ENCODE measurements at places on chromosomes 2 and 18.

GRCh38 chr18:50924372-50924771 is 43.5 kb upstream of the ELAC1 start:
- no peak overlapping the region for H3K4me3 ChIP-seq
- H3K27me3 ChIP-seq, result no peaks in the 10 kb centered on the region
- no peaks in the 10 kb centered on the region for H3K4me1 ChIP-seq
- DNase-seq, result no peak
- no peak overlapping the region for H3K27ac ChIP-seq
- peaks cover 27% of the 10 kb centered on the region for H3K36me3 ChIP-seq

GRCh38 chr2:187644981-187645380 is 90.7 kb upstream of the TFPI start:
- H3K27ac ChIP-seq, result no peak overlapping the region
- H3K36me3 ChIP-seq, result no peaks in the 10 kb centered on the region
- no peak overlapping the region for H3K4me3 ChIP-seq

- no peak overlapping the region for H3K4me3 ChIP-seq
- no peaks in the 10 kb centered on the region for H3K4me1 ChIP-seq
- no peaks in the 10 kb centered on the region for H3K36me3 ChIP-seq
- H3K27me3 ChIP-seq, result no peaks in the 10 kb centered on the region
- DNase-seq, result no peak
- H3K27ac ChIP-seq, result no peak overlapping the region
Observed at GRCh38 chr2:65372619-65373018, 59.8 kb downstream of the SPRED2 start.

DNA sequence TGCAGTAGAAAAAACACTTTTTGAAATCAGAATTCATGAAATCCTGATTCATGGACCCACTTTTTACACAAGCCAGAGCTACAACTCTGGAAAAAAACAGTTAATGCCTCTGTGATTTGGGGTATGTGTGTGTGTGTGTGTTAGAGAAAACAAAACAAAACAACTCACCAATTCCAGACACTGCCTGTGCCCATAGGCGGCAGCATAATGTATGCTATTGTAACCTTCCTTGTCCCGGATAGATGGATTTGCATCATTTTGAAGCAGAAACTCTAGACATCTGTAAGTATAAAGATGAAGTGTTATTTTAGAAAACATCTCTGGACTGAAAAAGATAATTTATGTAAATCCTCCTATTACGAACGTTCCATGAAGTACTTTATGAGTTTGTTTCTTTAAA is 152.0 kb upstream of the PGAP1 start:
- no peak overlapping the region for H3K4me3 ChIP-seq
- no peaks in the 10 kb centered on the region for H3K27me3 ChIP-seq

DNA sequence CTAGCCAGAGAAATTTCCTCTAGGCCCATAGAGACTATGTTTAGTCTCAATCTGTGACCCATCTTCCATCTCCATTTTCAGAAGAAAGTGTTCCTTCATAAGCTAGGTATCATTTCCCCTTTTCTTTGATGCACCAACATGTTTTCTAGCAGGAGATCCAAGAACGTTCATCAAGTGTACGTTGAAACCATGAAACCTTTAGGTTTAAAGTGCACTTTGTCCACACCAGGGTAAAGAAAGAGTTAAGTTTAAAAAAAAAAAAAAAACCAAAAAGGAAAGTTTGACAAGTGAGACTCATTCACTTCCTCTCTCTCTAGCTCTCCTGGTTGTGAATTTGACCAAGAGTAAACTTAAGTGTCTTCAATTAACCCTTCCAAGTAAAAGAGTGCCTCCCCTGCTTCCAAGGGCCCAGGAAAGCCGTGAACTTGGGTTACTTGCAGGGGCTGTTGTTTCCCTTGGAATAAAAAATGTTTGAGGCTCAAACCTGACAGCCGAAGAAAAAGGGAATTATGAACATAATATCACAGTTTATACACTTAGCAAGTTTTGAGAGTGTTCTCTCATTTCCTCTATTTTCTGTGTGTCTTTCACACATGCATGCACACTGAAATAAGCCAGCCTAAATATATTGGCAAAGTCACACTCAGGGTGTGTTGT is 56.7 kb downstream of the LBH start:
- peaks cover 19% of the 10 kb centered on the region for H3K4me1 ChIP-seq
- no peaks in the 10 kb centered on the region for H3K27me3 ChIP-seq
- H3K4me3 ChIP-seq, result no peak overlapping the region
- no peak overlapping the region for H3K27ac ChIP-seq
- DNase-seq, result no peak

GRCh38 chr2:5969303-5969702 is 277.1 kb downstream of the SOX11 start:
- no peak overlapping the region for H3K27ac ChIP-seq
- no peaks in the 10 kb centered on the region for H3K36me3 ChIP-seq
- DNase-seq, result no peak
- H3K4me1 ChIP-seq, result no peaks in the 10 kb centered on the region

- no peaks in the 10 kb centered on the region for H3K36me3 ChIP-seq
- no peak for DNase-seq
- H3K27me3 ChIP-seq, result no peaks in the 10 kb centered on the region
- no peaks in the 10 kb centered on the region for H3K4me1 ChIP-seq
- H3K4me3 ChIP-seq, result no peak overlapping the region
Observed at GRCh38 chr18:55927831-55928230, 339.8 kb upstream of the TCF4 start.

DNA sequence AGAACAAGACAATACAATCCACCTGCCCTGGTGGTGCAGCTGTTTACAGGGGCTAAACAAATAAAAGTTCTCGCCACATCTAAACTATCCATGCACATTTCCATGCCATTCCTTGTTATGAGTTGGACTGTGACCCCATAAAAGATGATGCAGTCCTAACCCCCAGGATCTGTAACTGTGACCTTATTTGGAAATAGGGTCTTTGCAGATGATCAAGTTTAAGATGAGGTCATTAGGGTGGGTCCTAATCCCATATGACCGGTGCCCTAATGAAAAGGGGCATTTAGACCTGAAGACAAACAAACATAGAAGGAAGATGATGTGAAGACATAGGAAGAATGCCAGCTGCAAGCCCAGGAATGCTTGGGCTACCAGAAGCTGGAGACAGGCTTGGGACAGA is 28.2 kb downstream of the THNSL2 start:
- H3K27ac ChIP-seq, result no peak overlapping the region
- H3K4me1 ChIP-seq, result peaks cover 15% of the 10 kb centered on the region
- H3K36me3 ChIP-seq, result no peaks in the 10 kb centered on the region
- no peak overlapping the region for H3K4me3 ChIP-seq
- peaks cover 22% of the 10 kb centered on the region for H3K27me3 ChIP-seq

- H3K4me1 ChIP-seq, result no peaks in the 10 kb centered on the region
- no peak overlapping the region for H3K27ac ChIP-seq
- no peak for DNase-seq
- no peaks in the 10 kb centered on the region for H3K36me3 ChIP-seq
- no peaks in the 10 kb centered on the region for H3K27me3 ChIP-seq
Observed at GRCh38 chr2:137007938-137008337, 242.6 kb downstream of the THSD7B start.

DNA sequence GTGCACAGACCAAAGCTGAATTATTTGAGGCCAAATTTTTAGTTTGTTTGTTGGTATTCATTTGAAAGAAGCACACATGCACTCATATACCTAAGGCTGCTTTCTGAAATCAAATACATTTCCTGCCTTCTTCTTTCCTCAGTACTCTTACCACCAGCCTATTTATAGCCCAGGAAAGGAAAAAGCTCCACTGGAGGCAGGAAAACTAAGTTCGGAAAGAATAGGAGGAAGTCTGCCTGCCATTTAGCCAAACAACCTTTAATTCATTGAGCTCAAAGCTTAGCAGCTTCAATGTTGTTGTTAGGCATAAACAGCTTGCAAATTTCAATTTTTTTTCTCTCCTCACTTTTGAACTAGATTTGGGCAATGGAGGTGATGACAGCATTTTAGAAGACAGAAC is 40.4 kb upstream of the RASGRP3 start:
- H3K36me3 ChIP-seq, result no peaks in the 10 kb centered on the region
- no peak overlapping the region for H3K27ac ChIP-seq
- no peak for DNase-seq
- H3K4me1 ChIP-seq, result no peaks in the 10 kb centered on the region
- H3K4me3 ChIP-seq, result no peak overlapping the region

DNA sequence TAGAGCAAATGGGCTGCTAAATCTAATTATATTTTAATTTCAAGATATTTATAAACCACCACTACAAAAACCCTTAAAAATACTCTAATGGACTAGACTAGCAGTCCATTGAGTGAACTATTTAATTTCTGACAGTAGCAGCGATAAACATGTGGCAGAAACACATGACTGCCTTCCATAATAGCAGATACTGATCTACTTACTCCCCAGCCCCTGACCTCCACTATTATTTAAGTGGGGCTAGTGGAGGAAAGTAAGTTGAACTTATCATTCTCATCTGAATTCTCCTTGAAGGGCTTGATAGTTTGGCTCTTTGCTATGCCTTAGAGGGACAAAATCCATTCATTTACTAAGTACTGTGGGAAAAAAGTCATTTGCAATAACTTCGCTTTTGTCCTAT is 90.8 kb downstream of the TTN start:
- no peaks in the 10 kb centered on the region for H3K27me3 ChIP-seq
- H3K4me1 ChIP-seq, result no peaks in the 10 kb centered on the region
- no peak overlapping the region for H3K27ac ChIP-seq
- DNase-seq, result no peak

DNA sequence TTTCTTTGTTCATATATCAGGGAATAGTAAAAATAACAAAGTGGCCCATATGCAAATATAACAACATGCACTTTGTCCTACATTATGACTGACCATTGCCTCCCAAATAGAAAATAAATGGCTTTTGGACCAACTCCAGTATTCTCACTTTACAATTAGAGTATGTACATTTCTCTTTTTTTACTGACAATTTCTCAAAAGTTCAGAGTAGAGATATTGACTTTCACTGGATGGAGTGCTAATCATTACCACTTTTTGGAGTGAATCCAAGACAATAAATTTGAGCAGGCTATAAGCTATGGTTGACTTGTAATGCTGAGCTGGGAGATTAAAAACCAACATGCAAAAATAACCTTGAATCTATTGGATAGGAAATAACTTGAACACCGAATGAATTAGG is 987.4 kb downstream of the SUCLG1 start:
- no peak for DNase-seq
- H3K36me3 ChIP-seq, result no peaks in the 10 kb centered on the region
- H3K27ac ChIP-seq, result no peak overlapping the region
- no peaks in the 10 kb centered on the region for H3K4me1 ChIP-seq

DNA sequence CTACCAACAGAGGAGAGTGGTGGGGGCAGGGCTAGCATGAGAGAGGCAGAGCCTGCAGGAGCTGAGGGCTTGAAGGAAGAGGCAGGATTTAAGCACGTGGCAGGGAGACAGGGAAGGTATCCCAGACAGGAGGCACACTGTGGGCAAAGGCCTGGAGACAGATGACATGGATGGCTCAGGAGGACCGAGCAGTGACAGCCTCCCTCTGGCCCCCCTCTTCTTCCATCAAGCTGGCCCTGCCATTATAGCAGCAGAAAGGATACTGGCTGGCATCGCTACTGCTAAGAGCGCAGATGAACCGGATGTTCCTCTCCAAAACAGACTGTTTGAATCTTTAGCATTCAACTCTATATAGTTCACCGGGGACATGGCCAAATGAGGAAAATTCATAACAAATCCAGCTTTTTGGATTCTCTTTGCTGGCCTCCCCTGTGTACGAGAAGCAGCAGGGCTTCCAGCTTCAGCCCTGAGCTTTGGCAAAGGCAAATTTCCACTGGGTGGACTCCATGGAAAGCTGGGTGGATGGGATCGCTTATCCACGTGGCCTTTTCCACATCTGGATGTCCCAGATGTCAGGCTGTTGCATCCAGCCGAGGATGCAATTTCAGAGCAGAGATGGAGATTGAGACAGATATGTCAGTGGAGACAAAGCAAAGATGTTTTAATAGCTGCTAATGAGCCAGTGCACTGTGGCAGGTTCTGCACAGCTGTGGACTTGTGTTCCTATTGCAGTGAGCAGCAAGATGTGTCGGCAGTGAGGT is 36.2 kb downstream of the CAPN13 start:
- no peaks in the 10 kb centered on the region for H3K4me1 ChIP-seq
- no peak overlapping the region for H3K27ac ChIP-seq
- H3K4me3 ChIP-seq, result no peak overlapping the region
- no peak for DNase-seq

DNA sequence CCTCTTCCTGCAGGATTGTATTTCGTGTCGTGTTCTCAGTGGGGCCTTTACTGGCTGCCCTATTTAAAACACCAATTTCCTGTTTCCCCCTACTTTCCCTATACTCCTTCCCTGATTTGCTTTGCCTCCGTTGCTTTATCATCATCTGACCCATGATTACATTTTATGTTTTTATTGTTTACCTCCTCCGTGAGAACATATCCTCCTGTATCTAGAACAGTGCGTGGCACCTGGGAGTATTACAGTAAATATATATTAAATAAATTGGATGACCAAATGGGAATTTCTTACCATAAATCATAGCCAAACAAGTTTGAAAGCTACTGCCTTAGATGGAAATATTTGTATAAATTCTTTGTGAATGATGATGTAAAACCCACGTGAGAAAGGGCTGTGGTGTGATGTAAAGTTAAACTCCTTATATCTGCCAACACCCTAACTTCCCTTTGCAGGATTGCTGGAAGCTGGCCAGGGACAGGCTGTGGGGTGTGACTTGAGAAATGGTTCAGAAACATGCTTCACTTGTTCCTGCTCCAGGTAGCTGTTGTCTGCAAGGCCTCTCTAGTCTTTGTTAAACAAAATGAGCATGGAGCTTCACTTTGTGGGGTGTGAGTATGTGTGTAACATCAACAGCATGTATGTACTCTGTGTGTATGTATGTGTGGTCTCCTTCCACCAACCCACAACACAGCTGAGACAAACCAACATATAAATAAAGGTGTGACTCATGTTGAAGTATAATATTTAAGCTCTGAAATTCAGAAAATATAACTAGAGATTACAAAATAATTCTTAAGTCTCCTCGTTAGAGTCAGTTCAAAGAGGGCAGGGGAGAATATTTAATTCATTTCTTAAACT is 40.3 kb downstream of the LHCGR start:
- no peaks in the 10 kb centered on the region for H3K27me3 ChIP-seq
- no peak for DNase-seq
- no peaks in the 10 kb centered on the region for H3K36me3 ChIP-seq
- no peaks in the 10 kb centered on the region for H3K4me1 ChIP-seq

- H3K4me1 ChIP-seq, result no peaks in the 10 kb centered on the region
- H3K27me3 ChIP-seq, result no peaks in the 10 kb centered on the region
- H3K27ac ChIP-seq, result no peak overlapping the region
- no peaks in the 10 kb centered on the region for H3K36me3 ChIP-seq
- H3K4me3 ChIP-seq, result no peak overlapping the region
Observed at GRCh38 chr2:57877811-57878170, 168.8 kb upstream of the VRK2 start.

DNA sequence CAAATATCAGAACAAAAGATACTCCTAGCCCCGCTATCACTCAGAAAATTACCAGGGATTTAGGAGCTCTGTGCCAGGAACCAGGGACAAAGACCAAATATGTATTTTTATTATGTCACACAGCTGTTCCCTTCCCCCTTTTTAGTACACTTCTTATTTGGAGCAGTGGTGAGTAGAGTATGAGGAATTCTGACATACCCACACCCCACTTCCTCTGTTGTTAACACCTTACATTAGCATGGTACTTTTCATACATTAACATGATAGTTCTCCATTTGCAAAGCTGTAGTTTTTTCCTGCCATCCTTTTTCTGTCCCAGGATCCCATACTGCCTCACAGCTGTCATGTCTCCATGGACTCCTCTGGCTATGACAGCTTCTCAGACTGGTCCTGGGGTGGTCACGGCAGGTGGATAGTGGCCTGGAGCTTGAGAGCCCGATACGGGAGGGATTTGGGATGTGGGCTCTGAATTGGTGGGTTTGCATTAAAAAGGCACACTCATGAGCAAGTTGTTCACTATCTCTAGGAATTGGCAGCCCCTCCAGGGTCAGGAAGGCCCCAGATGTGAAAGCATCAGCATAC is 100.2 kb downstream of the SH3RF3 start:
- no peaks in the 10 kb centered on the region for H3K4me1 ChIP-seq
- H3K27ac ChIP-seq, result no peak overlapping the region
- H3K4me3 ChIP-seq, result no peak overlapping the region
- H3K27me3 ChIP-seq, result no peaks in the 10 kb centered on the region
- no peak for DNase-seq
- H3K36me3 ChIP-seq, result no peaks in the 10 kb centered on the region
